Hippocampal formation (tissue), 2 donors: ENCODE measurements at places on chromosomes 11 and 22.

DNA sequence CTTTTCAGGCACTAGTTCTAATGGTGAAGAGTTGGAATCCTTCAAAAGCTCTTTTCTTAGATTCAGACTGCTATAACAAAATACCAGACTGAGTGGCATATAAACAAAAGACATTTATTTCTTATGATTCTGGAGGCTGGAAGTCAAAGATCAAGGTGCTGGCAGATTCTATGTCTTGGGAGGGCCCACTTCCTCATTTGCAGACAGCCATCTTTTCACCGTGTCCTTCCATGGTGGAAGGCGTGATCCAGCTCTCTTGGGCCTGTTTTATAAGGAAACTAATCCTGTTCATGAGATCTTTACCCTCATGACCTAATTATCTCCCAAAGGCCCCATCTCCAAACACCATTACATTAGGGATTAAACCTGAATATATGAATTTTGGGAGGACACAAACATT, 124.0 kb downstream of the NAV2 start:
- DNase-seq: no peak

DNA sequence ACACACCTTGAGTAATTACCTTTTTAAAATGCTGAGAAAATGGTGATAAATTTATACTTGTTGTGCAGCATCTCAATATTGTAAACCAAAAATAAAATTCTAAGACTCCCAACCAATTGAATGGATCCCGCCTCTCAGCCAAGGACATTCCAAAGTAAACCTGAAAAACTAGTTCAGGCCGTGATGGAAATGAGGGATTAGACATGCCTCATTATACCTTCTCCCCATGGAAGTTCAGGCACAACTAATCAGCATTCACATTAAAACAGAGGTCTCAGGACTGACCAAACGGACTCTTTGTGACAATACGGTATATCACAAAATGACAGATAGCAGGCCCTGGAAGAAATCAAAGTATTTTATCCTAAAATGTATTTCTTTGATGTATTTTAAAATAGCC, 907.4 kb upstream of the RAG2 start:
- DNase-seq: no peak

DNA sequence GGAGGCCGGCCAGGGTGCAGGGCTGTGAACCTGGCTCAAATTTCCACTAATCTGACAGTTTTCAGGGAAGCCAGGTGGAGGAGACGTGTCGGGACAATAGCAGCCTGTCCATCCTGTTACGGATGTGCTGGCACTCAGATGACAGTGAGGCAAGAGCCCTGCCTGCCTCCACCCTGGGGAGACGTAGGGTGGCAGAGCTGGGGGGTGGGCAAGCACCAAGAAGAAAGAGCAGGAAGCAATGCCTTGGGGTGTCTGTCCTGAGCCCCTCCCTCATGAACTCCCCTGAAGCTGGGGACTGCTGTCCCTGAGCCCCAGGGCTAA, 10.0 kb upstream of the TRIM29 start:
- no peak for DNase-seq

- DNase-seq: no peak
Observed at GRCh38 chr11:109956124-109956793, 136.9 kb upstream of the ZC3H12C start.

DNA sequence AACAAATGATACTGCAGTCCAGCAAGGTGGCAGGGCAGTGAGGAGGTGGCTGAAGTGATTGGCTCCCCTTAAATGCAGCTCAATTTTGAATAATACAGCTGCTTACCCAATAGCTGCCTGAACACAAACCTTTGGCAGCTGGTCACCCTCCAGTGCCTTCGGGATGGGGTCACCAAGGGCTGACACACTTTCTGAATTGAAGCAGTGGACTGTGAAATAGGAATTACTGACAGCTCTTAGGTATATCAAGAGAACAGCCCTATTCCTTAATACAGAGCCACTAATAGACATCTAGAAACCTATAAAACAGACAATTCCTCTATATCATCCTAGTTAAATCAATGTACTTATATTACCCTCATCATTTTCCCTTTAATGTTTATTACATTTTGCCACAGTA, 474.2 kb upstream of the KIRREL3 start:
- no peak for DNase-seq
